ENCODE measurements at places on chromosomes 12 and 14. TPM values are rescaled to one million over a fixed set of nuclear protein-coding genes. Genes with fewer than 3 reads are reported as not detected.

DNA sequence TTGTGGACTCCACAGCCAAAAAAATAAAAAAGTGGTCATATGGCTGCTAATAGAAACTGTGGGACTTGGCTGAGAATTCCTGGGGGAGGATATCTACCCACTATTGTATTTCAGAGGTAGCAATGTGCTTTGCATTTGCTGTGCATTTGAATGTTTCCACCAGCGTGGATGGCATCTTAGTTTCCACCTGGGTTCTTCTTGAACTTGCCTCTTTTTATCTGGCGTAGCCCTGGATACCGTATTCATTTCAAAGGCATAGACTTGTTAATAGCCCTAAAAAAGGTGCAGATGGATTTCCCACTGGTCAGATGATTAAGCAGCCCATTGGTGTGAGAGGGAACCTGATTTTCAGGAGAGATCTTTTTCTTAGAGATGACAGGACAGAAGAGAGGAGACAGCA lies 1.9 kb upstream of the MYF5 start:
- no peak for DNase-seq

- peak; percentile 61 for DNase-seq
Observed at GRCh38 chr14:93946104-93946503, 19.0 kb downstream of the FAM181A start.

The CELA1 gene
- total RNA-seq: not detected

DNA sequence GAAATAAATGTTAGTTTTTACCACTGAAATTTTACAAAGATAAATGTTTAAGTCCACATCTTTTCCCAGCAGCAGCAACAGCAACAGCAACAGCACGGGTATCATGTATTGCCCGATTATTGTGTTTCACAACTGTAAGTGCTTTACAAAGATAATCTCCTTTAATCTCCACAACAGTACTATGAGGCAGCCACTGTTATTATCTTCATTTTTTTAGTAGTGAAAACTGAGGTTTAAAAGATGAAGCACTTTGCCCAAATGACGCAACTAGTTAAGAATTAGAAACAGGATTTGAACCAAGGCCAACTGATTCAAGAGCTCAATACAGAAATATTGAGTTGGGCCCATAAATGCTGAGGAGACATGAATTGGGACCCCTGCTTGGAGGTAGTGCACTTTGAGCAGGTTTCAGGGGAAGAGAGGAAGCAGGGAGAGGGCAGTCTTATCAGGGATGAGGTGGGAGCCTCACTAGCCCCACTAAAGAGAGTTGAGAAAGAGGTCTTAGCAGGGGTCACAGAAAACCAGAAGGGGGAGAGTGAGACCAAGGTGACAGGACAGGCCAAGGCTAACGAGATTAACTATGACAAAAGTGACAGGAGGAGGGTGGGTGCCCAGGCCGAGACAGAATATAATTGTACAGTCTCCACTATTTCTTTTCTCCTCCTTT lies 15.3 kb downstream of the KRT2 start:
- no peak for DNase-seq

The STON2 gene
- 1.3 TPM for total RNA-seq

The CD9 gene
- 86.2 TPM for total RNA-seq

- no peak for DNase-seq
Observed at GRCh38 chr14:42606839-42607238, 1000.2 kb downstream of the LRFN5 start.

The AACS gene
- 25.3 TPM for total RNA-seq

DNA sequence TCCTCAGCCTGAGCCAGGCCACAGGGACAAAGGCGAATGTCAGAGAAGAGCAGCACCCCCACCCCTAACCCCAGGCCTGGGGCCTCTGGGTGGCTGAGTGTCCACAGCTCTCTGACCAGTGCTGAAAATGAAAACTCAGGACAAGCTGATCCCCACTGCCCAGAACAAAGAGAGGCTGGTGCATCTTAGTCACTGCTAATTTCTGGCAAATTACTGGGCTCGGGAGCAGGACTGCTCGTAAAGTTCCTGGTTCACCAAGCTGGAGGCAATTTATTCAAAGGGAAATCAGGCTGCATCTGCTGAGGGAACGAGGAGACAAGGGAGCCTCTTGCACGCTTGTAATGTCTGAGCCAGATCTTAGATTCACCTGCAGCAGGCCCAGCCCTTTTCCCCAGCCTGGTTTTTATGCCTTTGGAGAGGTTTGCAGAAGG lies 43.2 kb downstream of the CALM1 start:
- peak; percentile 40 for DNase-seq

The HHIPL1 gene
- 1.2 TPM for total RNA-seq

The TMEM132C gene
- total RNA-seq: not detected

GRCh38 chr14:63656194-63656593 lies 14.5 kb upstream of the WDR89 start:
- DNase-seq: no peak

The TCL1A gene
- not detected for total RNA-seq

The TMTC1 gene
- total RNA-seq: 3.9 TPM
